Activated T-helper 1 cell treated with anti-CD3 and anti-CD28 coated beads, Interleukin-2, amount 50 U/mL, for 16 hours (primary cell): ENCODE measurements at places on chromosomes 5 and 9.

GRCh38 chr5:32538031-32538547, 47.3 kb upstream of the SUB1 start:
- peak; percentile 23 for DNase-seq

GRCh38 chr9:136991993-136992818, at the start of gene PAXX:
PAXX (plus strand) TSS chr9:136992422; CDS start chr9:136992444, 22 bp downstream.
- DNase-seq = peak; percentile 90

- DNase-seq = no peak
These were observed 304.3 kb upstream of the ARRDC3 start for GRCh38 chr5:91687430-91687829.

GRCh38 chr9:128254362-128254761, 21.4 kb downstream of the GOLGA2 start:
- DNase-seq = no peak
